Hair follicle dermal papilla cell (primary cell): ENCODE measurements at places on chromosomes 6 and 20. TPM values are rescaled to one million over a fixed set of nuclear protein-coding genes. Genes with fewer than 3 reads are reported as not detected.

The SCRT2 gene
- total RNA-seq = not detected in 2 replicates

The VWA7 gene
- total RNA-seq = under 0.01 and 0.97 TPM in 2 replicates

The SYNDIG1 gene
- total RNA-seq = 1.8 and 3.2 TPM in 2 replicates

The ELOVL5 gene
- total RNA-seq = 103 and 107 TPM in 2 replicates

The SEMG1 gene
- not detected in 2 replicates for total RNA-seq

The C20orf202 gene
- total RNA-seq = 0.16 TPM in 1 of 2 replicates, not detected in the other

The SLC13A3 gene
- 2.3 and 2.4 TPM in 2 replicates for total RNA-seq

The ATXN1 gene
- 54.5 and 73.5 TPM in 2 replicates for total RNA-seq

The GGTLC1 gene
- total RNA-seq = not detected in 2 replicates

The FAM209B gene
- total RNA-seq = 0.36 TPM in 1 of 2 replicates, not detected in the other

The GTSF1L gene
- not detected in 2 replicates for total RNA-seq

The TRIM31 gene
- total RNA-seq = not detected in 2 replicates

The DEFB116 gene
- total RNA-seq = not detected in 2 replicates

The PACSIN1 gene
- total RNA-seq = under 0.01 TPM in 1 of 2 replicates, not detected in the other

The TFAP2A gene
- total RNA-seq = 8.5 and 9.7 TPM in 2 replicates

The DPPA5 gene
- not detected in 2 replicates for total RNA-seq

The MATN4 gene
- total RNA-seq = not detected in 2 replicates

The MUC22 gene
- not detected in 2 replicates for total RNA-seq

The TGM3 gene
- not detected in 2 replicates for total RNA-seq

The OR2H2 gene
- not detected in 2 replicates for total RNA-seq

The SAMHD1 gene
- total RNA-seq = 44.3 and 61.3 TPM in 2 replicates

The ZKSCAN4 gene
- 4.5 and 6.0 TPM in 2 replicates for total RNA-seq

The RSPH4A gene
- total RNA-seq = 0.65 and 0.97 TPM in 2 replicates

The TMEM244 gene
- not detected in 2 replicates for total RNA-seq

The DXO gene
- total RNA-seq = 21.1 and 21.3 TPM in 2 replicates

The FNDC11 gene
- total RNA-seq = 0.65 and 0.73 TPM in 2 replicates

The PI3 gene
- total RNA-seq = not detected in 2 replicates

The HLA-DRB1 gene
- 0.12 and 3.1 TPM in 2 replicates for total RNA-seq

The TMC2 gene
- total RNA-seq = not detected in 2 replicates

The SLC24A3 gene
- 0.49 and 0.73 TPM in 2 replicates for total RNA-seq

The PSMB9 gene
- total RNA-seq = 30.0 and 47.0 TPM in 2 replicates

The PANK2 gene
- 57.3 and 65.6 TPM in 2 replicates for total RNA-seq

The BMP5 gene
- not detected in 2 replicates for total RNA-seq

The HTR1B gene
- 0.81 and 1.9 TPM in 2 replicates for total RNA-seq

The CD93 gene
- 0.32 and 0.49 TPM in 2 replicates for total RNA-seq

The GJA1 gene
- 654 and 667 TPM in 2 replicates for total RNA-seq

The SLC22A16 gene
- 0.12 TPM in 1 of 2 replicates, not detected in the other for total RNA-seq

The TNFRSF6B gene
- 2.2 and 8.0 TPM in 2 replicates for total RNA-seq

The NKAIN2 gene
- total RNA-seq = 0.12 TPM in 1 of 2 replicates, not detected in the other

The GSTA3 gene
- not detected in 2 replicates for total RNA-seq

The SNAI1 gene
- total RNA-seq = 3.1 and 3.5 TPM in 2 replicates

The SOX4 gene
- total RNA-seq = 6.9 and 9.6 TPM in 2 replicates

The OPRM1 gene
- not detected in 2 replicates for total RNA-seq

The DCDC2 gene
- 0.16 and 0.24 TPM in 2 replicates for total RNA-seq

The PTCHD4 gene
- 2.4 and 4.7 TPM in 2 replicates for total RNA-seq

The HLA-DRB5 gene
- 0.49 TPM in 1 of 2 replicates, not detected in the other for total RNA-seq

The PGC gene
- not detected in 2 replicates for total RNA-seq

The LIN28B gene
- total RNA-seq = not detected in 2 replicates

The SLC44A4 gene
- total RNA-seq = not detected in 2 replicates

The PRKN gene
- total RNA-seq = 6.3 and 6.9 TPM in 2 replicates

The SUN5 gene
- total RNA-seq = not detected in 2 replicates
